IMR-90 (cell line): ENCODE measurements at places on chromosomes 7 and 10.
A peak's percentile ranks its signal among the peaks of the same experiment; 100 is the strongest.

DNA sequence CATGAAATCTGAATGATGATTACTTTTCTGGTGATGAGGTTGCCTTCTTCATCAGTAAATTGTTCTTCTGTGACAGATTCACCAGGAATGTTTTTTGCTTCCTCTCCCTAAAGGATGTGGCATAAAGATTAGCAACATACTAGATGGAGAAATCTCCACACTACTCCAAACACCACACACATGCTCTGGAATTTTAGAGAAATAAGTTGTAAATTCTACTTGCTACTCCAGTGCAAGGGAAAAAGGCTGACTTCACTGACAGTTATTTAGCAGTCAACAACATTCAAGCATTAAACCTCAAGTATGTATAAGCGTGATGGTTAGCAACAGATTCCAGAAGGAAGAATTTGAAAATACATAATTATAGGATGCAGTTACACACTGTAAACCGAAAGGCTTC, 137.9 kb upstream of the CCDC6 start:
- peak; percentile 51 for DNase-seq

DNA sequence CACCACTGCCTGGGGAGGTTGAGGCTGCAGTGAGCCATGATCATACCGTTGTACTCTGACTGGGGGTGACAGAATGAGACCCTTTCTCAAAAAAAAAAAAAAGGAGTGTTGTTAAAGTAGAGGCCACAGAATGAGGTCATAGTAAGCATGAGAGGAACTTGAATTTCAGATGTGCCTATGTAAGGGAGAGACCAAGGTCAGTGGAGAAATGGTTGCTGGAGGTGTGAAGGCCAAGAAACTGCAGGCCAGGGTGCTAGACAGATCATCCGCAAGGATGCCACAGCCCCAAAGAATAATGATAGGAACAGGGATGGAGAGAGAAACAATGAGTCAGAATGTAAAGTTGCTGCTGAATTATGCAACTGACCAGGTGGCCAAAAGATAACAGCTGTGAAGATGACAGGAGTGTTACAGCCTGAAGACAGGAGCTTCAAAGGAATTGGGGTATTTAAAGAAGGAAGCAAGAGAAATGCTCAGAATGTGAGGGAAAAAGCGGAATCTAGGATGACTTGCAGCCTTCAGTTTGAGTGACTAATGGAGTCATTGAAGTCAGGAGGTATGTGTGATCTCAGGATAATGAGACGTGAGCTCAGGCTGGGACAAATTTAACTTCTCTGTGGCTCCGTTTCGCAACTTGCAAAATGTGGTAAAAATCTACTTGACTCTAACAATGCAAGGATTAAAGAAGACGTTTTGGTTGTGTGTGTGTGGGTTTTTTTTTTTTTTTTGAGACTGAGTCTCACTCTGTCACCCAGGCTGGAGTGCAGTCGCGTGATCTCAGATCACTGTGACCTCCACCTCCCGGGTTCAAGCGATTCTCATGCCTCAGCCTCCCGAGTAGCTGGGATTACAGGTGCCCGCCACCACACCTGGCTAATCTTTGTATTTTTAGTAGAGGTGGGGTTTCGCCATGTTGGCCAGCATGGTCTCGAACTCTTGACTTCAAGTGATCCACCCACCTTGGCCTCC, 22.2 kb downstream of the TYW1B start:
- DNase-seq = peak; percentile 82

- DNase-seq = no peak
Measured at GRCh38 chr10:120823266-120823665, 27.9 kb upstream of the WDR11 start.

GRCh38 chr7:55280031-55280454, 85.1 kb upstream of the LANCL2 start:
- DNase-seq = peak; percentile 67

DNA sequence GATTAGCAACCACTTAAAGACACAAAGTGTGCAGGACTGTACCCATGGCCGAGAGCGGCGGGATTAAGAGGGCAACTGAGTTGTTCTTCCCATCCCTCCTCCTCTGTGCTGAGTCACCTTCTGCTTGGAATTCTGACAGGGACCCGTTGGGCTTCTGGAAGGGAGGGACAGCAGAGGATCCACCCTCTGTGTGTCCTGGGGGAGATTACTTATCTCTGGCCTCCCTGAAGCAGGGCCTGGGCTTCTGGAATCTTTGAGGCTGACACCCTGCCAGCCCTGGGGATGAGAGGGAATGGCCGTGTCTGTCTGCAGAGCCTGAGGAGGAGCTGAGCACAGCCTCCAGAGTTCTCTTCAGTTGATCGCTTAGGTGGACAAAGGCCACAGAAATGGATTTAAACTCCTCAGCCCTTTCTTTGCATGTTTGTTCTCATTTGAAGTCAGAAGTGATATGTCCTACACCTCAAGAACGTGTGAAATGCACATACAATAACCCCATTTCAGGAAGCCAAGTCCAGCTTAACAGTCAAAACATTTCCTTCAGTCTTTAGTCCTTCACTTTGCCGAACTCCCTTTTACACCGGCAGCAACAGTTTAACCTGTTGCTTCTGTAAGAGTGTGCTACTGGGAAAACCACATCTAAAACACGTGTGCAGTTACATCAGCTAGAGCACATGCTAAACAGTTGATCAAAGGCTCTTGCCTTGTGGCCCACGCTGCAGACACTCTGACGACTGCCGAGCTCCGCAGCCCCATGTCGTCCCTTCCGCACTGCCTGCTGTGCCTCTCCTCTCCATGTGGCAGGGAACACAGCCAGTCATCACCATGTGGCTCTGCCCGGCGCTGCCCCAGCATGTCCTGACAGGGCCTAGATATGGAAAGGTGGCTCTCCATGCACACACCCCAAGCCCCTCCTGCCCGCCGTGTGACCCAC, 55.7 kb downstream of the IKZF1 start:
- DNase-seq = no peak

GRCh38 chr10:69475433-69475830, 24.2 kb downstream of the TSPAN15 start:
- DNase-seq = no peak

DNA sequence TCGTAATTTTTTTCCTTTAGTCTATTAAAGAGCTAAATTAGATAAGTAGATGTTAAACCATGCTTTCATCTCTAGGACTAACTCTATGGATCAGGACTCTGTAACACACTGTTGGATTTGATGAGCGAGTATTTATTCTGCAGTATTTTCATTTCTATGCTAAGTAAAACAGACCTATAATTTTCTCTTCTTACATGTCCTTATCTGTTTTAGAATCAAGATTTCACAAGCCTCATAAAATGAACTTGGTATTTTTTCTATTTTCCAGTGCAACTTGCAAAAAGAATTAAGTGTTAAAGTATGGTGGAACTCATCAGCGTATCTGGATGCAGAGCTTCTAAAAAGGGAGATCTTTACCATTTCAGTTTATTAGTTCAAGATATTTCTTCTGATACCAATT, 2.4 kb downstream of the CACUL1 start:
- no peak for DNase-seq

DNA sequence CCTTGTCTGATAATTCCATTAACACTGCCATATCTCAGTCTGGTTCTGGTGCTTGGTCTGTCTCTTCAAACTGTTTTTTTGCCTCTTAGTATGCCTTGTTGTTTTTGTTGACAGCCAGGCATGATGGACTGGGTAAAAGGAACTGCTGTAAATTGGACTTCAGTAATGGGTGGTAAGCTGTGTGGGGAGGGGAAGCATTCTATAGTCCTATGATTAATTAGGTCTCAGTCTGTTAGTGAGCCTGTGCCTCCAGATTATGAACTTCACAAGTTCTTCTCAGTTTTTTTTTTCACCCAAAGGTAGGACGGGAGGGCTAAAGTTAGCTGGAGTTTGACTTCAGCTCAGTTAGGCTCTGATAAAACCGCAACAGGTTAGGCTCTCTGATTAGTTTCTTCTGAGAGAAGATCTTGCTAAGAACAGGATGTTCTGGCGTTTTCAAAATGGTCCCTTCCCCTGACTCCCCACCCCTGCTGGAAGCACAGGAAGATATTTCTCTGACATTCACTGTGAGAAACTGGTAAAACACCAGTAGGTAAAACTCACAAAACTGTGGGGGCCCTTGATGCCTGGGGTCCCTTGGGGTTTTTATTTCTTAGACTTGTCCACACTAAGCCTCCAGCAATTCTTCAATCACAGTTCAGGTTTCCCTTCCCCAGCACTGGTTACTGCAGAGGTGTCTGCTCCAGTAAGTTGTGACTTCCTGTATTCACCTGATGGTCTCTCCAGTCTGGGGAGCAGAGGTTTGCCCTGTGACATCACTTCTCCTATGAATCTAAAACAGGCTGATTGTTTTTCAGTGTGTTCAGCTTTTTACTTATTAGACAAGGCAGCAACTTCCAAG, 43.3 kb upstream of the CCDC71L start:
- no peak for DNase-seq

DNA sequence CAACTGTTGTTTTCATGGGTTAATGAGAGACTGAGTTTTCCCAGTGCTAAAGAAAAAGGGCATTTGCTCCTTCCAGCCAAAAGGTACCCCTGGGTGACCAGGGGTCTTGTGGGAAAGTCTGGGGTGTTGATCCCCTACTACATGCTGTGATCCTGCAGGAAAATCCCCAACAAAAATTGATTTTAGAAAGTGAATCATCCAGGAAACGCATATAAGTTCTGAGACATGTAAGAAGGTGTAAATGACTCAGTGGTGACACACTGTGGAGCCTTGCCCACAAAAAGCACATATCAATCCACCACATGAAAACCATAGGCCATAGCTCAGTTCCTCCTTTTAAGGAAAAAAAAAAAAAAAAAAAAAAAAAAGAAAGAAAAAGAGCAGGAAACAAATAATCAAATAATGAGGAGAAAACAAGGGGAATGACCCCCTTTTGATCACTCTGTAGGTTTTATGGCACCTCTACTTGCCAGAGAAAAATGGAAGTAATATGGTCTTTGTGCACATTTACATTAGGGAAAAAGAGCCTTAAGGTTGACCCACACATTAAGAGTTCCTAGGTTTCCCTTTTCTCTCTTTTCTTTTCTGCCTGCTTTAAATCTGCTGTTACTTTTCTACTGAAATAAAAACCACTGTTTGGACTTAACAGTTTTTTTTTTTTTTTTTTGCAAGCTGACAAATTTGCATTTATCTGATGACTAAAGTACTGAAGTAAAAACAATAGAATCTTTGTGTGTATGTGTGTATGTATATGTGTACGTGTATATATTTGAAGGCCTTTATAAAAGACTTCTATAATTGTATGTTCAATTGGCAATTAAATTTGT, 386.0 kb downstream of the KIF20B start:
- peak; percentile 7 for DNase-seq

GRCh38 chr7:25222666-25223065, 5.6 kb downstream of the NPVF start:
- no peak for DNase-seq

DNA sequence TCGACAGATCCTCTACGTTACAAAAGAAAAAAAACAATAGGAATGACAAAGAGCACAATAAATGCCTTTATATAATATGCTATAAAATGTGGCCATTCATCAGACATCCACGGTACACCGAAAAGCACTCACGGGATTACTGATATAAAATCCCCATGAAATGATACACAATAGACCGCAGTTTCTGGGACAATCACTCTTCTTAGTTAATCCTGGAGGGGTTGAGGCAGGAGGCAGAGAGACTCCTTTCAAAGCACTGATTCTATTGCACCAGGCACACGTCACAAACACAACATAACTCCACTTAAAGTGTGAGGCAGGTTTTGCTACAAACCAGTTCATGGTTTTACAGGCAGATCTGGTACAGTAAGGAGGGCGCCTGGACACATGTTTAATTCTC, 113.8 kb downstream of the FGFR2 start:
- no peak for DNase-seq

- DNase-seq = no peak
Measured at GRCh38 chr7:40279991-40280390, 145.2 kb downstream of the SUGCT start.

DNA sequence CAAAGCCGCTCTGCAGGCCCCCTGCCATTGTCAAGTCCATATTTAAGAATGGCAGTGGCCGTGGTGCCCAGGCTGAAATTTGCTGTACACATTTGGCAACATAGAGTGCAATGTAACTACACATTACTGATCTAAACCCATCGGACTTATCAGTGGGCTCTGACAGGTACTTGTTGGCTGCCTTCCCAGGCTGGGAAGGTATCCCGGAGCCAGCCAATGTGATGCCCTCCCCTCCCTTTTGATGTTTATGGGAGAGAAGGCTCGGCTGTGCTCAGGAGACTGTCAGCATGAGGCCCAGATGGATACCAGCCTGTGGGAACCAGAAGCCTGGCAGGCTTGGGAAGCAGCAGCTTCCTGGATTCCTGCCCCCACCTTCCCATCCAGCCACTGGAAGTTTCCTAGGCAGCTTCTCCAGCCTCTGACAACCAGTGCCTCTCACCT, 146.1 kb upstream of the TCF7L2 start:
- no peak for DNase-seq

DNA sequence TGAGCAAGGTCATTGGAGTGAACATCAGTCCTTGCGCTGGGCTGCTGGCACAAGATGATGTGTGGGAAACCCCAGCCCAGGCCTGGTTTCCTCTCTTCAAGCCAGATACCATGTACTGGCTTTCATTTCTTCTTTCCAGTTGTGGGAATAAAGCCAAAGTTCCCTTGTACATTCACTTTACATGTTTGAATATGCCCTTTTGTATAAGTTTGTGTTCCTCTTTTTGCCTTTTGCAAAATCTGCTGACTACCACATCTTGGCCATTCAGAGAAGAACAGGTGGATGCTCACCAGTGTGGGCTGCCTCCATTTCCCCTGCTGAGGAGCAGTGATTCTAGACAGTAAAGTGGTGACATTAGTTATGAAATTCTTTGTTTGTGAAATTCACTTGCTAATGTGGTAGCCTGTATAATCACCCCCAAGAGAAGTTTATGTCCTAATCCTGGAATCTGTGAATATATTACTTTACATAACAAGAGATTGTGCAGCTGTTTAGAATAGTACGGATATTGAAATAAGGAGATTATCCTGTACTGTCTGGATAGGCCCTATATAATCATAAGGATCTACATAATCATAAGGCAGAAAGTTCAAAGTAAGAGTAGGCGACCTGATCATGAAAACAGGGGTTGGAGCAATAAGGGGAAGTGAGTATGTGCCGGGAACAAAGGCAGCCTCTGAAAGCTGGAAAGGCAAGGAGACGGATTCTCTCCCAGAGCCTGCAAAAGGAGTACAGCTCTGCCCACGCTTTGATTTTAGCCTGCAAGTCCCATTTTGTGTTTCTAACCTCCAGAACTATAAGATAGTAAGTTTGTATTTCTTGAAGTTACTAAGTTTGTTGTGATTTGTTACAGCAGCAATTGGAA, 18.8 kb upstream of the AOAH start:
- DNase-seq = no peak

GRCh38 chr10:53127686-53128085, 355.1 kb upstream of the MBL2 start:
- no peak for DNase-seq

- DNase-seq = no peak
Measured at GRCh38 chr7:47759056-47759706, 177.3 kb upstream of the TNS3 start.

DNA sequence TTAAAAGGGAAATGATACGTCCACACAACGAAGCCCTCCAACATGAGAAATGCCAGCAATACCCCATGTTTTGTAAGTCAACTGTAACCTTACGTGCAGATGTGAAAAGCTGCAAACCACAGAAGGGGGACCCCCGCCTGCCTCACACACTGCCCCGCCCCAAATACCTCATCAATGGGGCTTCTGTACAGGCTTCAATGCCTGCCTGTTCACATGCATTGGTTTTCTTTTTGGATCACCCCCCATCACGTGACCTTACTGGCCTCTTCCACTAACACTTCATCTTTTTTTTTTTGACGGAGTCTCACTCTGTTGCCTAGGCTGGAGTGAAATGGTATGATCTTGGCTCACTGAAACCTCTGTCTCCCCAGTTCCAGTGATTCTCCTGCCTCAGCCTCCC, 224.0 kb downstream of the TNS3 start:
- no peak for DNase-seq

GRCh38 chr10:73368238-73368637, 9.6 kb upstream of the CFAP70 start:
- DNase-seq = no peak
